ENCODE measurements at places on chromosomes 2 and 18.

DNA sequence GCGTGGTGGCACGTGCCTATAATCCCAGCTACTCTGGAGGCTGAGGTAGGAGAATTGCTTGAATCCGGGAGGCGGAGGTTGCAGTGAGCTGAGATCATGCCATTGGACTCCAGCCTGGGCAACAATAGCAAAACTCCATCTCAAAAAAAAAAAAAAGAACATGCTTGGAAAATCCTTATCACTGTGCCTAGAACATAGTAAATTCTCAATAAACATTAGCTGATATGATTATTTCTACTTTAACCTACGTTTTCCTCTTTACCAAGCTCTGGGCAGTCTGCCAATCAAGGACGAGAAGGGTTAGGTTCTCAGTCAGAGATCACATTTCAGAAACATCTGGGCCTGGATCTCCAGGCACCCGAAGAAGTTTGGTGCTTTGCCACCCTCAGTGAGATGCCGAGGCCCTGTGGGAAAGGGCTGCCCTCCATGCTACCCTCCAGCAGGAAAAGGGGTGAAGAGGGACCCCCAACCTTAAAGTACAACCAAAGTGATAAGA lies 107.7 kb downstream of the BCL11A start:
- no peak for DNase-seq

- DNase-seq: no peak
Measured at GRCh38 chr2:85734942-85735608, 18.7 kb upstream of the ATOH8 start.

- peak; percentile 86 for DNase-seq
Measured at GRCh38 chr2:42752314-42752713, 11.6 kb downstream of the OXER1 start.

- DNase-seq: no peak
Measured at GRCh38 chr2:133885847-133886246, 317.6 kb upstream of the NCKAP5 start.

GRCh38 chr18:73060666-73061288 lies 193.0 kb upstream of the NETO1 start:
- DNase-seq: no peak

DNA sequence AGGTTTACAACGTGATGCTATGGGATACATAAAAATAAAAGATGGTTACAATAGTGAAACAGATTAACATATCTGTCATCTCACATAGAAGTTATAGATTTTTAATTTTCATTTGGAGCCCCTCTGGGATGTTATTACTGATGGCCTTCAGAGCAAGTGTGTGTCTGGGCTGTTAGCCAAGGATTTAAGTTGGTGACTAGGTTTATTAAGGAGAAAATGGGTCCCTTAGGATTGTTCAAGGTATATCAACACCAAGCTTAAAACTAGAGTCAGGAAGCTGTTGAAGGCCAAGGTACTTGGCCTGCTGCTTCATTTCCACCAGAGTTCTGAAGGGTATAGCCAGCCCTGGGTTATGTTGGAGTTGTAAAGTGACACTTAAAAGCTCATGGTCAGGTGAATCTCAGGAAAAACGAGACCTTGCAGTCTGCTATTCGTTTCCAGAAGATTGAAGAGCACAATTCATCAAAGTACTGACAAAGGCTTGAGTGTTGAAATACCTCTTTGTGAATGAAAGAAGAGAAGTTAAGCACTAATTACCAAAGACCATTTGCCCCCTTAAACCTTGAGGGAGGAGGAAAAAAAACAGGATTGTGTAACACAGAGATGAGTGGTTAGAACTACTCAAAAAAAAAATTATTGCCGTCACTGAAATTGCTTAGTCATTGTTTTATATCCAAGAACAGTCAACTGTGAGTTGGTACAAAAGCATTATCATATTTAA lies 48.4 kb downstream of the MAP2 start:
- no peak for DNase-seq

DNA sequence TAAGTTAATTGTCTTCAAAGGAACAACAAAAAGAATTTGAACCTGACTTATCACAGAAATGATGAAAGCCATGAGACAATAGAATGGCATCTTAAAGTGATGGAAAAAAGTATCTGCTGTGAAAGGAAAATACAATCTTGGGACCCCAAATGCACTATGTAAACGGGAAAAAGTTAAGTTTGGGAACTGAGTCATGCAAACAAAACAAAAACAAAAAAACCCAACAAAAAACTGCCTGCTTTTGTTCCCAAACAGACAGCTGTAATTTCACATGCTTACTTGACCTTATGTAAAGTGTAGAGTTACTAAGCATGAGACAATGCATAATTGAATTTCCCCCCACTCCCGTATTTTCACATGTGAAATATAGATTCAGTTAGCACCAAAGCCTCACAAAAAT lies 122.1 kb upstream of the RBMS1 start:
- DNase-seq: no peak

DNA sequence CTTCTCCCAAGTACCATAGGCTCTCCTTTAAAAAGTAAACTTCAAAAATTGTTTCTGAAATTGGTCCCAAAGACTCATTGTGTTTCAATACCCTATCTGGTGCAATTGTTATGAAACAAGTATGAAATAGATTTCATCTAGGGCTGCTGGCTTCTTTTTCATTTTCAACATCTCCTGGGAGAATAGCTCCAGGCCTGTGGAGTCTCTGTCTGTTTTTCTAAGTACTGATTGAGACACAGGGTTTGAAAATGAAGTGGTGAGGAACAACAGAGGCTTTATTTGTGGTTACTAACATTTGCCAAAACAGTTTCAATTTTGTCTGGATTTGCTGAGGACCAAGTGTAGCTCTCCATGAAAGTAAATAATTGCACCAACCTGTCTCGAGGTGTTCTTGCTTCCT lies 315.9 kb upstream of the LRATD1 start:
- DNase-seq: no peak

DNA sequence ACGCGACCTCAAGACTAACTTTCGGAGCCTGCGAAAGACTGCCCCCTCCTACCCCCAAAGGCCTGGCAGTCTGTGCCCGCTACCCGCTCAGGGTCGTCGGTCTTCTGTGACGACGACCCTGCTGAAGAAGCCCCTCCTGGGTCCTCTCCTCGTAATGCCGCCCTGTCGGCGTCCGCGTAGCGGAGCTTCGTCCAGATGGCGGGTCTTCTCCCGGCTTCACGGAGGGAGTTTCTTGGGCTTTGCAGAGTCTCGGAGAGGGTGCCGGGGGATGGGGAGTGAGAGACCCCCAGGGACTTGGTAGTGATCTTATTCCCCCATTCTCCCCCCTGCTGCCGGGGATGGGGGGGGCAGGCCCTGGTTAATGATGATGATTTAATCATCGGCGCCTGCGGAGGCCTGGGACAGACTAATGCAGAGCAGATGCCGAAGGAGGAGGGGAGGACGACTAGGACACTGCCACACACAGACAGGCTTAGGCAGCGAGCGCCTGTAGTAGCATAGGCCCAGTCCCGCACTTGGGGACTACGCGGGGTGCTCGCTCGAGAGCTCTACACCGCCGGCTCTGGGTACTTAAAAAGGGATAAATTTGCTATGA lies 528 bp upstream of the PCGF1 start:
- no peak for DNase-seq

DNA sequence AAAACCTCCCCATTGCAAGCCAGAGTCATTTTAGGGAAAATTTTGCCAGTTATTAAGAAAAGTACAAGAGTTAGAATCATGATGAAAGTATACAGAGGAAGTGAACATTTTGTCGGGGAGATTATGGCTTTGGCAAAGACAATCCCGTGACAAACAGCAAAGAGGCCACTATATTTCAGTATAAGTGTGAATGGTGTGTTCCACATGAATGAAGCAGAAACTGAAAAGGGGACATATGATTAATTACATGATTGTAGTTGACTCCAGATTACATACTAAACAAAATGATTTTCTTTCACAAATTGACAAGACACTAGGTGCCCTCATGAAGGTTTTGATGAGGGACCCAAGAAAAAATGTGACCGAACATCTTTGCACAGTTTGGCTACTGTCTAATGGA lies 42.0 kb downstream of the SP140 start:
- no peak for DNase-seq

- DNase-seq: no peak
Measured at GRCh38 chr2:200635251-200635650, 49.4 kb downstream of the AOX1 start.

GRCh38 chr18:49241852-49242251 lies 218.6 kb downstream of the DYM start:
- DNase-seq: no peak

DNA sequence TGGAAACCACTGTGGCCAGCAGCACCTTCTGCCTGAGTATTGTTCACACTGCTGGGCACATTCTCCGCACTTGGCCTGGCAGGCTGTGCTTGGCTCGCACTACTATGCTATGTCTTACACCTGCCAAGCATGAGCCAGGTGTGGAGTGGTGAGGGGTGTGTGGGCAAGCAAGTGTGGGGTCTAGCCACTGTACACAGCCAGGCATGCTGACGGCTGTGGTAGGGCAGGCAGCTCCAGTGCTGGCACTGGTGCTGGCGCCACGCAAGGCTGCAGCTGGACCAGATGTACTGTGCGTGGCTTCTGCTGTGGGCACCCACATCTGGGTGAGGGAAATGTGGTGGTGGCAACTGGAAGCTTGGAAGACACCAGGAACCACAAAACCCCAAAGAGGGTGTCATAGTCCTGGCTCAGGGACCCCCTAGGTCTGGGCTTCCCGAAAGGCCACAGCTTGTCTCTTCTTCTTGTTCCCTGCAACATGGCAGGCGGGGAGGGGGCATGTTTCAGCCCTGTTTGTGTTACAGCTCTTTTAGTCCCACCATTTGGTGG lies 101.5 kb downstream of the ALMS1 start:
- no peak for DNase-seq

DNA sequence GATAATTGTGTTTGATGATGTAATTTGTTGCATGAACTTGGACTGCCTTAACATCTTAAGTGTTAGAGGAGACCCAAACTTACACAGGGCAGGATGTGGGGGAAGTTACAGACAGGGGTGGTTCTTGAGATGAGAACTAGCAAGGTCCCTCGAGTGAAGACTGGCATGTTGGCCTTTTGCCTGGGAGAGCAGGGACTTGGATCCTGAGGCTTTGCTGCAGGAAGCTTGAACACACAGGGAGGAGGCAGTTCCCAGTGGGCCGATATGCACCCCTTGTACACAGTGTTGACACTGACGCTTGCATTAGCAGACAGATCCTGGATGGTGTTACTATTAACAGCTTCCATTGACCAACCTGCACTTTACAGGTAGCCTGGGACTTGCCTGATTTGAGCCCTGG lies 47.5 kb downstream of the CHRNA1 start:
- DNase-seq: no peak

GRCh38 chr2:200405599-200406298 lies 99.3 kb downstream of the SPATS2L start:
- DNase-seq: peak; percentile 29

DNA sequence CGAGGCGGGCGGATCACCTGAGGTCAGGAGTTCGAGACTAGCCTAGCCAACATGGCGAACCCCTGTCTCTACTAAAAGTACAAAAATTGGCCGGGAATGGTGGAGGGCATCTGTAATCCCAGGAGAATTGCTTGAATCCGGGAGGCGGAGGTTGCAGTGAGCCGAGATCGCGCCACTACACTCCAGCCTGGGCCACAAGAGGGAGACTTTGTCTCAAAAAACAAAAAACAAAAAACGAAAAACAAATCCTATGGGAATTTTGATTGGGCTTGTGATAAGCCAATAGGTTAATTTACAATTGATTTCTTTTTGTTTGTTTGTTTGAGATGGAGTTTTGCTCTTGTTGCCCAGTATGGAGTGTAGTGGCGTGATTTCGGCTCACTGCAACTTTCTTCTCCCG lies 24.2 kb upstream of the TOGARAM2 start:
- DNase-seq: no peak

DNA sequence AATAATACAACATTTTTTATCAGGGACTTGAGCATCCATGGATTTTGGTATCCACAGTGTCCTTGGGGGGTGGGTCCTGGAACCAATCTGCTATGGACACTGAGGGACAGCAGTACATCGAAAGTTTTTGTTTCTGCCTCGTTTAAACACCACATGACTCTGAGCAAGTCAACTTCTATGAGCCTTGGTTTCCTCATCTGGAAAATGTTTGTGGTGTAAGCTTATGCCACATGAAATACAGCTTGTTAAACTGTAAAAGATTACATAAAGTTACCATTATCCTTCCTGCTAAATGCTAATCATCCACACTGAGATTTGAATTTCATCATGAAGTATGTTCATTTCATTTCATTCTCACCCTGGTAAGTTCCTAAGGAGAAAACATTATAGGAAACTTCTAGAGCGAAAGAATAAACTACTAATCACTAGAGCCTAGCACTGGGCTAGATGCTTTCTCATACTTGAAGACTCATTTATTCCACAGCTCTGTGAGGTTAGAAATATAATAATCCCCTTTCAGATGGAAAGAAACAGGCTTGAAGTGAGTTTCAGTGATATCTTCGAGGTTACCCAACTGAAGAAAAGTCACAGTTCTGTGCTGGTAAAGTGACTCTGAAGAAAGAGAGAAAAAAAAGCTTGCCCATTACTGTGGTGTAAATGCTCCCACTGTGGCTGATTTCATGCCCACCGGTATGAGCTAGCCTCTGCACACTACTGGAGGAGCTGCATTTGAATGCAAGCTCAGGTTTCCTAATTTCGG lies 29.2 kb downstream of the MCFD2 start:
- DNase-seq: no peak

DNA sequence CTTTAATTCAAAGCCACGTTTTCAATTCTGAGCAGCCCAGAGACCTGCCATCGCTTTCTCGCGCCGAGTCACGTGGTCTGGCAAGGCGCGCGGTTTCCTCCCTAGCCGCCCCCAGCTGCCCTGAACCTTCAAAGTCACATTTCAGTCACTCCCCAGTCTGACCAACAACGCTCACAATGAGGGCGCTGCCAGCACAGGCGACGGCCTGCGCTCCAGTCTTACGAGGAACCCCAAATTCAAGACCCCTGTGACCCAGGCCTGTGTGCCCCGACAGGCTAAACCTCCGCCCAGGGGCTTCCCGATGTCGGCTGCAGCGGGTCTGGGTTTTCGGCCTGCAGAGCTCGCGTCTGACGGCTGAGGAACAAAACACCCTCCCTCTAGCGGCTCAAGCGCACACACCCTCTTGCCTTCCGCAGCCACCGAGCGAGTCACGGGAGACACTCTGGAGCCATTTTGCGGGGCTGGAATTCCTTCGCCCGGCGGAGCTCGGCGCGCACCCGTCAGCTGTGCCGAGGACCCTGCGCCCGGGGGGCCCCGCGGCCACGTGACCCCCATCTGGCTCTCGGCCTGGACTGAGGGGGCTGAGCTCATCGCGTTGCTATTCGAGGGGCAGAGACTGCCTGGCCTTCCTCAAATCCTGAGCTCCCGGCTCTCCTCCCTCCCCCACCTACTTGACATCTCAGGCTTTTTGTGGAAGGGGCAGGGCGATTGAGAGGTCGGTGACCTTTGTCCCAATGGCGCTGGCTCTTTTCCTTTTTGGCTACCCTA lies 69.9 kb upstream of the ITGB6 start:
- peak; percentile 43 for DNase-seq

- DNase-seq: no peak
Measured at GRCh38 chr18:29439398-29439797, 1262.5 kb upstream of the CDH2 start.

Measured in hematopoietic multipotent progenitor cell (in vitro differentiated cells).